ENCODE measurements at places on chromosomes 4 and X. TPM values are rescaled to one million over a fixed set of nuclear protein-coding genes. Genes with fewer than 3 reads are reported as not detected.

MAGEC1 gene
- polyA plus RNA-seq, result not detected

CYTL1 gene
- 5.2 TPM for polyA plus RNA-seq

CPZ gene
- 16.5 TPM for polyA plus RNA-seq

SORBS2 gene
- 30.0 TPM for polyA plus RNA-seq

YIPF6 gene
- polyA plus RNA-seq, result 22.1 TPM

SLC25A5 gene
- 190 TPM for polyA plus RNA-seq

UGT2B17 gene
- not detected for polyA plus RNA-seq

SPOCK3 gene
- 0.83 TPM for polyA plus RNA-seq

CTSO gene
- 23.4 TPM for polyA plus RNA-seq

FATE1 gene
- 2.7 TPM for polyA plus RNA-seq

FMR1NB gene
- not detected for polyA plus RNA-seq

PWWP3B gene
- 21.6 TPM for polyA plus RNA-seq

GPC4 gene
- 86.5 TPM for polyA plus RNA-seq

LRRC66 gene
- polyA plus RNA-seq, result 1.4 TPM

ZXDA gene
- polyA plus RNA-seq, result 3.3 TPM

SLC6A8 gene
- polyA plus RNA-seq, result 32.8 TPM

DOK7 gene
- 11.4 TPM for polyA plus RNA-seq

RASL11B gene
- polyA plus RNA-seq, result 12.2 TPM

PIN4 gene
- 25.1 TPM for polyA plus RNA-seq

RAB39B gene
- 0.69 TPM for polyA plus RNA-seq

PPBP gene
- 4.9 TPM for polyA plus RNA-seq

KIAA1210 gene
- 0.12 TPM for polyA plus RNA-seq
